ENCODE measurements at places on chromosomes 3 and 15.

DNA sequence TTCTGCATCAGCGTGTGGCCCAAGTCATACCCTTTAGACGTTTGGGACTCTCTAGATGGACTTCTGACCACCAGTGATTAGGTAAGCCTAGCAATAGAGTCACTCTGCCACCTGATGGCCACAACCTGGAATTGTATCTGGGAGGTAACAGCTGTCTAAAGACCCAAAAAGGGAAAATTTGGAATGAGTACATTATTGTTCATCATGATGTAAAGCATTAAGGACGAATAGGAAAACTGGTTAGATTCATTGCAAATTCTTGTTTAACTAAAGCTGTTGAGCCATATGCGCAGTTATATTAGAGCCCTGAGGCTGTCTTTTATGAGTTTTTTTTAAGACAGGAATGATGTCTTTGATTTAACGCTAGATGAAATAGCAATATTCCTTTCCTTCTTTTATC is 63.6 kb downstream of the FAM81A start:
- DNase-seq, result no peak

DNA sequence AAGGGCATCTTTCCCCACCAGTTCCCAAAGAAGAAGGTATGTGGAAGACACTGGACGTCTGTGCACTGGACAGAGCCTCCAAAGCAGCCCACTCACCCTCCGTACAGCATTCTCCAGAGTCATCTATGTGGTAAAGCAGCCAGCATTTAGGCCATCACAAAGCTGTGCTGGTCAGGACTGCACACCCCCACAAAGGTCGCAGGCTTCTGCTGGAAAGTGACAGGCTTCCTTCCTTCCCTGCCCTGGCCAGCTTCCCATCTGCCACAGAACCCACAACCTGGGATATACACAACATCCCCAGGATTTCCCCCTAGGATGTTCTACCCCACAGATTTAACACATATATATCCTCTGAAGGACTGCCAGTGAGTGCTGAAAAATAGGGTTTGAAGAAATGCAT is 64.6 kb upstream of the GALNT15 start:
- no peak for DNase-seq

DNA sequence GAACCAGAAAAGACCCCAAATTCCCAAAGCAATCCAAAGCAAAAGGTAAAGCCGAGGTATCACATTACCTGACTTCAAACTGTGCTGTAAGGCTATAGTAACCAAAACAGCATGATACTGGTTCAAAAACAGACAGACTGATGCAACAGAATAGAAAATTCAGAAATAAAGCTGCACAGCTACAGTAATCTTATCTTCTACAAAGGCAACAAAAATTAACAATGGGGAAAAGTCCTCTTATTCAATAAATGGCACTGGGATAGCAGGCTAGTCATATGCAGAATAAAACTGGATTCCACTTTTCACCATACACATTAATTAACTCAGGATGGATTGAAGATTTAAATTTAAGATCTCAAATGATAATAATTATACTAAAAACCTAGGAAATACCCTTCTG is 392.6 kb upstream of the CBLB start:
- no peak for DNase-seq

- DNase-seq, result no peak
Measured at GRCh38 chr15:68259883-68260282, 17.7 kb upstream of the FEM1B start.

DNA sequence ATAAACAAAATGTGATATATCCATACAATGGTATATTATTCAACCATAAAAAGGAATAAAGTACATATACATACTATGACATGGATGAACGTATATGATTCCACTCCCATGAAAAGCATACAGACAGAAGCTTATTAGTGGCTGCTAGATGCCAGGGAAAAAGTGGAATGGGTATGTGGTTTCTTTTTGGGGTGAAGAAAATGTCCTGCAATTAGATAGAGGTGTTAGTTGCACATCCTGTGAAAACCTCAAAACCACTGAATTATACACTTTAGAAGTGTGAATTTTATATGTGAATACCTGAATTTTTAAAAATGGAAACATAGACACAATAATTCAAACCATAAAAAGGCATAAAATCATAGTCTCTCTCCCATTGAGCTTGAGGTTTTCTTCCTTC is 11.2 kb downstream of the DENND6A start:
- DNase-seq, result no peak

GRCh38 chr3:45055411-45056143 is 29.5 kb downstream of the CLEC3B start:
- no peak for DNase-seq

DNA sequence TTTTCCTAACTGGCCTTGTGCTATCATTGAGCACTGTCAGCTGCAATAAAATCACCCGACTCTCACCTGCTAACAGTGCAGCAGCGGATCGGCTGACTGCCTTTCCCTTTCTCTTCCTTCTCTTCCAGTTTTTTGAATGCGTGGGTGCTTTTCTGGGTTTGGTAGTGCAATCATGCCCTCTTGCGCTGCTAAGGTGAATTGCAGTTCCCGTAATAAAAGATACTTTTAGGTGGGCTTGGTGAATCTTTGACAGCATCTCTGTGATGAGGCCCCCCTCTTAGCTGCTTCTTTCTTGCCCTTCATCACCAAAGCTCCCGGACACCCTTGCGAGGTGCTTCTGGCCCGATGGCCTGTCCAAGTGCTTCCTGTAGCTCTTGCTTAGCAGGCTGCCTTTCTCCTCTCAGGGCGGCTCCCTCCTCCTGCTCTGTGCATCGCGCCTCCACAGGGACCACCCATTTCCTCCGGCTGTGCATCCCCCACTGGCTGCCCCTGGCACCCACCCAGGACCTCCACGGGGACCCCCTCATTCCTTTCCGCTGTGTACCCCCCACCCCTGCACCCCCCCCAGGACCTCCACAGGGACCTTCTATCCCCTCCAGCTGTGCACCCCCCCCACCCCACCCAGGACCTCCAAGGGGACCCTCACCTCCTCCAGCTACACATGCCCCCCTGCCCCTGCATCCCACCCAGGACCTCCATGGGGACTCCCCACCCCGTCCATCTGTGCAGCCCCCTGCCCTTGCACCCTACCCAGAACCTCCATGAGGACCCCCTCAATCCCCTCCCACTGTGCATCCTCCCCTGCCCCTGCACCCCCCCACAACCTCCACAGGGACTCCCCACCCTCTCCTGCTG is 50.8 kb upstream of the RPL32 start:
- peak; percentile 72 for DNase-seq

DNA sequence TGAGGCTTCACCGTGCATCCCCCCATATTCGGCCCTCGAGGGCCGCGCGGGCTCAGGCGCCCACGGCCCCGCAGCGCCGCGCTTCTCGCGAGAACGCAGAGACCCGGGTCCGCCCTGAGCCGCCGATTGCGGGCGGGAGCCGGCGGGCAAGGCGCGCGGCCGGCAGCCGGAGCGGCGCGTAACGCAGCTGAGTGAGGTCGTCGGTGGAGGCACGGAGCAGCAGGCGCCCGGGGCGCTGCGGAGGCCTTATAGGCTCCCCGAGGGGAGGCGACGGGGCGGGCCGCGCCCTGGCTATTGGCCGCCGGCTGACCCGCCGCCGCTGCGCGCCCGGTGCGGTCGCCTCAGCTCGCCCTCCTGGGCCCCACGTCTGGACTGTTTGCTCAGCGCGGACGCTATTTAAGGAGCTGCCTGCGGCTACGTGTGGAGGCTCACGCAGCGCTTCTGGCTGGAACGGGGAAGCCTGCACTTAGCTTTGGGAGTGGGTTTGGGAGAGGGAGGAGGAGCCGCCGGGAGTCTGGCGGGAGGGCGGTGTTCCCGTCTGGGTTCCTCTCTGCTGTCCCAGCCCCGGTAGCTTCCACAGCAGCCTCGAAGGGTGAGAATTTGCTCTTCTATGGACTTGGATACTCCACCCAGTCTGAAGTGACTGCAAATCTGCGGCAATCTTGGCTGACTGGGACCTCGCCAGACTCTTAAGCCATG is at the start of gene PLOD2:
PLOD2 (minus strand) TSS at position 221 of the 699 bp plus-strand sequence; CDS start at position 26, 195 bp downstream.
- DNase-seq, result peak; percentile 57

DNA sequence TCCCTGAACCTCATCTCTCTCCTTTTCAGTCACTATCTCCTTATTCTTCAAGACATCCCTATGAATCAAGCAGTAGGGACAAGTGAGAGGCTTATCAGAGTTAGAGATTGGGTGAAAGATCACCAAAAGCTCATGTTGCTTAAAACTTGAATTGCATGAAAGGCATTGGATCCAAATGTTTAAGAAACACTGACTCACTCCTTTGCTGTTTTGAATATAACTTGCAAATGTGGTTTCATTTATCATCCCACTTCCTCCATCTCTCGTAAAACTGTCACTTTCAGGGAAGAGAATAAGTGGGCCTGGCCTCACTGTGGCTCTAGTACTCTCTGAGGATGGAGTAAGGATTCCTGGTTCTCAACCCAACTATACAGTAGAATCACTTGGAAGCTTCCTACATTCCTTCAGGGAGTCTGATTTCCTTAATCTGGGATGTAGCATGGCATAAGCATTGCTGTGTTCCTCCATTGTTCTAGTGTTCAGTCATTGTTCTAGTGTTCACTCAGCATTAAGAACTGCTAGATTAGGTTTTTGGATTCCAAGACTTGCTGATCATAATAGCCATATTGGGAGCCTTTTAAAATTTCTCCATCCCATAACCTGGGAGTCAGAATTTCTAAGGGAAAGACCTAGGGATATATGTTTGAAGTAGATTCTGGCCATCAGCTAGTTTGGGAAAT is 171.8 kb downstream of the TMEM108 start:
- no peak for DNase-seq

- no peak for DNase-seq
Measured at GRCh38 chr3:150744919-150745211, 18.1 kb downstream of the SIAH2 start.

DNA sequence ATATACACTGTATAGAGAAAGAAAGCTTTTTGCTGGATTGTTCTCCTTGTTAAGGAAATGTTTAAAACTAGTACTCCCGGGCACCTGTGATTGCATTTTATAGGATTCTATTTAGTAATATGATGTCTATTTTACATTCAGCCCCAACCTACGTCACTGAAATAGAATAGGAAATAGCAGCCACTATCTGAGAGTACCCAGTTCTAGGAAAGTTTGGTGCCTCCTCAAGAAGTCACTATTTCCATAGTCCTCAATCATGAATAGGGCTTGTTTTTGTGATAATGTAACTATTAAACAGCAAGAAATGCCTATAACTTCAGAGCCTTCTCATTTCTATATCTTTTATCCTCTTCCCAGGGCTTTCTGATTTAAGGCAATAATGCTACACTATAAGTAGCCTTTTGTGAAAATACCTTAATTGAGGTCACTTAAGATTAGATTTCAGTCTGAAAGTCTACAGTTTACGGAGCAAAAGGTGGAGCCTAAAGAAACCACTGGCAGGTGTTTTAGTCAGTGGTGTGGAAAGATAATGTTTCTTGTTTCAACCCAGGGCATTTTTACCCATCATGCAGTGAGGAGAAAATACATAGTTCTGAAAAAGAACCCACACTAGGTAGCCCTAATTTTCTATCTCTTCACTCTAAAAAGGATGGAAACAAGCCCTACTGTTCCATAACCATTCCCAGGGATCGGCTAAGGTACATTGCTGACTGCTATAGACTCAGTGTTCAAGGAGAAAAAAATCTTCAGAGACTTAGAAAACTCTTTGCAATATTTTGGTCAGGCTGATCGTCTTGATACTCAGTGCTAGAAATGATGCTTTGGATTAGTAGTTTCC is 38.7 kb downstream of the TIGIT start:
- no peak for DNase-seq

- DNase-seq, result no peak
Measured at GRCh38 chr15:70463453-70463834, 299.9 kb downstream of the UACA start.

GRCh38 chr3:99836681-99837080 is 19.0 kb downstream of the CMSS1 start:
- DNase-seq, result no peak

- DNase-seq, result no peak
Measured at GRCh38 chr15:62880278-62880677, 162.3 kb upstream of the TPM1 start.

DNA sequence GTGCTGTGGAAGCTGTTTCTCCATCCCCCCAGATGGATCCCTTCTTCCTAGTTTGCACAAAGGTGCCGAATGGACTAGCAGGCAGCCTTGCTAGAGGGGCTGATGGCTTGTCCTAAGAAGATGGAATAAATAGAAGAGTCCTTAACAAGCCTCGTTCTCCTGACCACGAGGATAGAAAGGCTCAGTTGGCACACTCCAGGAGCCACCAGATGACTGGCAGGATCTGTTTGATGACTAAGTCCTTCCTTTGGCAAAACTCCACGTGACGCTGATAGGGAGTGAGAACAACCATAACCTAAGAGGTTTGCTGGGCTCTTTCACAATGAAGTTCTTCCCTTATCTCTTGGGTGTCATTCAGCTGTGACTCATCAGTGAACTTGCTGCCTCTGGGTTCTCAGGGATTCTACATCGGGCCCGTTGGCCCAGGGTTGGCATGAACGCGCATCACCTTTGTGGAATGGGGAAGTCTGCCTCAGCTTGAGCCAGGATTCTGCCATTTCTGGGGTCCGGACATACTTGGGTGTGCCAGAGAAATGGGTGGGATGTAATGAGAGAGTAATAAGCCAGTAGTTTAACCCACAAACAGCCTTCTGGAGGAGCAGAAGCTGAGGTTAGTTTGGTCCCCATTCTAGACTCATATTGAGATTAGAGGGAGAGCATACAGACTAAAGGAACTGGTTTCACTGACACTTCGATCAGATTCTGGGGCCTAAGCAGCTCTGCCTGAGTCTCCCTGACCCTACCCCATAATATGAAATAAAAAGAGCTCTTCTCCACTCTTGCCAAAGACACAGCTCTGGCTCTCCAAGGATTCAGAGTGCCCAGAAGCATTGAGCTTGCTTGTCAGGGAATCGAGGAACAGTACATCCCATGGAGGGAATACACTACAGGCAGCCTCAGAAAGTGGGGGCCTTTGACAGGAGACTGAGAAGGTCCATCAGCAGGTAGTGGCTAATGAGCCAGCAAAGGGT is 2.0 kb upstream of the MELTF start:
- no peak for DNase-seq

DNA sequence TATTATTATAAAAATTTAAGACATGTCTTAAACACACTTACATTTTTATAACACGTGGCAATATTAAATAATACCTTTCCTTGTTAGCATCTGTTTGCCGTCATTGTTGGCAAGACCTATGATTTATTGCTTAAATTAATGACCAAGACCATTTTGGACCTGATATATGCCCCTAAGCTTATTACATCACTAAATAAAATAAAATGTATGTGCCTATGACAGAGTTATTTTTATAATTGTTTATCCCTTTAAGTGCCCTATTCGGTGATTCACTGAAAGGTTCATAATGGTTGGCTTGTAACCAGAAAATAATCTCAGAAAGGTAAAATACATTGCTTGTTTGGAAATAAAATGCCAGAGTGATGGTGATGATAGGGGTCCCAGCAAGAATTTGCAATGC is 17.5 kb downstream of the CDIN1 start:
- DNase-seq, result no peak

Measured in activated CD8-positive, alpha-beta memory T cell treated with anti-CD3 and anti-CD28 coated beads for 24 hours (primary cell).